ENCODE measurements at places on chromosomes 12 and 14.

DNA sequence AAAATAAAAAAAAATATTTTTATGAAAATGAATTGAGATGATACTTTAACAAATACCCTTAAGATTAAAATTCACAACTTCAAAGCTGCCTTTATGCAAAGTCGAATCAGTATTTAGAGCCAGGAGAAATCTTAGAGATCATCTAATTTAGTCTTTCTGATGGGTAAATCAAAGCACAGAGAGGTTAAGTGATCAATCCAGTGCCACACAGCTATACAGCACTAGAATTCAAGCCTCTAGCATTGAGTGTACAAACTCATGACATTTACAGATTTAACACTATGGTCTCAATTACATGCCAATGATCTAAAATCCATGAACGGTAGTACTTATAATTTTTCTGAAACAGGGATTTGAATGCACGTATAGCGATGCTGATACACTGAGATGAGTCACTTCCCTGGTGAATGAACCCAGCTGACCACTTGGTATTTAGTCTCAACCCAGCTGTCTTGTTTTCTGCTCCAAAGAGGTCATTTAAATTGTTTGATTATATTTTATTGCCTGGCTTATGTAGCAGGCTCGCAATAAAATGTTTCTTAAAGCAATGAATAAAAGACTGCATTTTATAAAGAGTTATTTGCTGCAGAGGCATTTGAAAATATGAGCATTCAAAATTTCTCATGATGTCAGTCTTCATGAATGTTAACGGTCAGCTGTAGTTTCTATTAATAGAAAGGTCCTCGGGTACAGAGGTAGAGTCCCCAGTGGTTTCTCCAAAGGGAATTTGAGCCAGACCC lies 152.4 kb upstream of the PRICKLE1 start:
- DNase-seq, result no peak

GRCh38 chr14:38481952-38482678 lies 226.2 kb upstream of the CLEC14A start:
- no peak for DNase-seq

DNA sequence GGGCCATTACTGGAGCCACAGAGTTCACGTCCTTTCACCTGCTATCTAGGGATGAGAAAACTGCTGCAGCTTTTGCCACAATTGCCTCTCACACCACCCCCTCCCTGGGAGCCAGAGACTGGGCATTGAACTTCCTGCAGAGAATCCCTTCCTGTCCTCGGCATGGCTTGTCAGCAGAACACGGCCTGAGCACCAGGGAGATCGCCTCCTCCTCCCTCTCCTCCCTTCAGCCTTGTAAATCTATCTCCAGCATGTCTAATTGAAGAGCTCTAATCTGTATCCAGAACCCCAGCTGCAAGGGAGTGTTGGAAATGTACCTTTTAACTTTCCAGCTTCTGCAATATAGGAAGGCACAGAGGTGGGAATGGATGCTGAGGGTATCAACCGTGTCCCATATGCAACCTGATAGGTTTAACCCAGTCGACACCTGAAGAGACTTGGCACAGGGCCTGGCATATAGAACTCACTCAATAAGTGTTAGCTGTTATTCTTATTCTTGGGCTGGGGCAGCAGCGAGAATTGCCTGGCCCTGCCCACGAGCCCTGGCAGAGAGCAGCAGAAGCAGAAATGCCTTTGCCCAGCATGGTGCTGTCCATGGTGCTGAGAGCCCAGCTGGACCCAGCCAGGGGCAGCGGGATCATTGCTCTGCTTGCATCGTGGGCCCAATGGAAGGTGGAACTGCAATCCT lies 26.8 kb downstream of the TMEM63C start:
- no peak for DNase-seq

- DNase-seq, result no peak
Observed at GRCh38 chr12:108273217-108273616, 65.9 kb downstream of the CMKLR1 start.

GRCh38 chr12:26808766-26809476 lies 24.1 kb downstream of the ITPR2 start:
- no peak for DNase-seq

DNA sequence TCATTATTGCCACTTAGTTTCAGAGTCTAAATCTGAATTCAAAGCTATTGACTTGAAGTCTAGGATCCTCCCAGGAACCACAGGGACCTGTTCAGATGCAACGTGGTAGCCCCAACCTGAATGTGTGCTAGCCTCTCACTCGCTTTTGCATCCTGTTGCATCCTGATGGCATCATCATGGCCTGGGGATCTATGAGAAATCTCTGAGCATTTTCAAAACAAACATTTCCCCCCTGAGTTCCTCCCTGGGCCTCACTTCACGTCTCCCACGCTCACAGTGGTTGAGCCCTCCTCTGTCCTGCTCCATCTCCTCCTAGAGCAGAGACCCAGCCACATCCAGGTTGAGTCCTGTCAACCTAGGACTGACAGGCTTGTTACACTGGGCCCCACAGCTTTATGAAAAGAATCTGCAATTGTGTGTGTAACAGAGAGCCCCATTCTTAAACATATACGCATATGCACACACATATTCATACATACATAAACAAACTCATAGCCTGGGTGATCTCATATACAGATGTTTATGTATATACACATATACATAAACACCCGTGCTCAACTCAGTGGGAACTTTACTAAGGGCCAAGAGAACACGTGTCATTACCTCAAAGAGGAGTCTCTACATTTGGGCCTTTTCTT lies 5.4 kb upstream of the KRT72 start:
- DNase-seq, result no peak

DNA sequence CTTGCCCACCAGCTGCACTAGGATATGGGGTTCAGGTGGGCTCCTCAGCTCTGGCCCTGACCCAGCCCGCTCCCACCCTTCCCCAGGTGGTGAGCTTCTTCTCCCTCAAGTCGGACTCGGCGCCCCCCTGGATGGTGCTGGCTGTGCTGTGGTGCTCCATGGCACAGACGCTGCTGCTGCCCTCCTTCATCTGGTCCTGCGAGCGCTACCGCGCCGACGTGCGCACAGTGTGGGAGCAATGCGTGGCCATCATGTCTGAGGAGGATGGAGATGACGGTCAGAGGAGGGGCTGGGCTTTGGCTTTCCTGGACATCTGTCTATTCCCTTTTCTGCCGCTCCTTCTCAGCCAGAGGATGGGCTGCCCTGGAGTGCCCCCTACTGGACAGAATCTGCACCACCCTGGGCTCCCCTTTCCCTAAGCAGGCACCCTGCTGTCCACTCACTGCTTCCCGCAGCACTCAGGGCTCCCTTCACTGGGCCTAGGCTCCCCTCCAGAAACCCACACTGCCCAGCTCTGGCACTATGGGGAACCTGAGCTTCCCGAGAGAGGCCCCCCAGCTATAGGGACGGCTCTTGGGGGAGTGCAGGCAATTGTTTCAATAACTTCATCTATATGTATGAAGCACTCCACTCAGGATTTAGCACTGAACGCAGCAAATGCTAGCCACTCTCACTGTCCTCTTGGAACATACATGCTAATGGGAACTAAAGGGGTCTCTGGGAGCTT lies 2.6 kb upstream of the P3H3 start:
- peak; percentile 81 for DNase-seq

GRCh38 chr12:109626378-109627115 lies 53.0 kb downstream of the MVK start:
- no peak for DNase-seq

DNA sequence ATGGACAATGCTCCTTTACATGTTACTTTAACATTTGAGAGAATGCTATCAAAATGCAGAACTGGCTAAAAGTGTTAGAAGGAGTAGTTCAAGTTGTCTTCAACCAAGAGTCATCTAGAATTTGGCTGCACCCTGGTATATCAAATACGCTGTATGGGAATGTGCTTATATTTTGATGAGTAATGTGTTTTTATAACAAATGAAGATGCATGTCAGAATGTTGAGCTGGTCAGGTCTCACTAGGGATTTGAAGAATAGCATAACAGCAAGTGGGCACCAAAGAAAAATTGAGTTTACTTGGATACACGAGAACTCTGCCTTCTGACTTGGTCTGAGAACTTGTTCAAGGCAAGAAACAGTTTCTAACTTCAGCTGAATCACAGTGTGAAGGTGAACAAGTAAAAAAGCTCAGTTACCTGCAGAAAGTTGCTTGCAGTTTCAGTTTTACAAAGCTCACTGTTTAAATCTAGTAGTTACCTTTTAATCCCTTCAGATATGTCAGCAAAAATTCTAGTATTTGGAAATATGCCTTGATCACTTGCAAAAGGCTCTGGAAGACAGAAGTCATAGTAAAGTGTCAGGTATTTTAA lies 82.3 kb downstream of the PDE3A start:
- no peak for DNase-seq

DNA sequence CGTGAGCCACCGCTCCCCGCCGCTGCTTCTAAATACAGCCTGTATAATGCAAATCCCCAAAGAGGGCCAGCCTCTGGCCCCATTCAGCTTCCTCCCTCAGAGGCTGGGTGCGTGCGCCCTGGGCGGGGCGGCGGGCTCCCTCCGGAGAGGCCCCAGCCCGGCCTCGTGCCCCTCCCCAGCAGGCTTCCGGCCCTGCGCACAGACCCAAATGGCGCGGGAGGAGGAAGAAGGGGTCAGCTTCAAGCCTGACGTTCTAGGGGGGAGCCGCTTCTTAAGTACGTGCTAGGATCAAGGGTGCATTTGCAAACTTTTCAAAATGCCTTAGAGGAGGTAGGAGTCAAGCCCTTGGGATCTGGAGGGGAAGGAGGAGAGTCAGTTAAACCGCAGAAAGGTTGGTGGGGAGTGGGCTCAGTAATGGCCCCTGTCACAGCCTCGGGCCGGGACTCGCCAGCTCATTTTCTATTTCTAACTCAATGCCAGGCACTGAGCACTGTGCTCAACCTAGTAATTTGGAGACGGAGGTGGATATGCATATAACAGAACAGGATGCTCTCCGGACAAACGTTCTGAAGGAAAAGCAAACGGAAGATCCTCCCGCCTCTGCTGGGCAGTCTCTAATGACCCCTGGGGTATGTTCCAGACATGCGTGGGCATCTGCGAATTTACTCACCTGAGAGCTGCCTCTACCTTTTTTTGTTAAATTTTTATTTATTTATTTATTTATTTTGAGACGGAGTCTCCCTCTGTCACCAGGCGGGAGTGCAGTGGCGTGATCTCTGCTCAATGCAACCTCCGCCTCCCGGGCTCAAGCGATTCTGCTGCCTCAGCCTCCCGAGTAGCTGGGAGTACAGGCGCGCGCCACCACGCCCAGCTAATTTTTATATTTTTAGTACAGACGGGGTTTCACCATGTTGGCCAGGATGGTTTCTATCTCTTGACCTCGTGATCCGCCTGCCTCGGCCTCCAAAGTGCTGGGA lies 32.3 kb downstream of the NINJ2 start:
- DNase-seq, result peak; percentile 52

DNA sequence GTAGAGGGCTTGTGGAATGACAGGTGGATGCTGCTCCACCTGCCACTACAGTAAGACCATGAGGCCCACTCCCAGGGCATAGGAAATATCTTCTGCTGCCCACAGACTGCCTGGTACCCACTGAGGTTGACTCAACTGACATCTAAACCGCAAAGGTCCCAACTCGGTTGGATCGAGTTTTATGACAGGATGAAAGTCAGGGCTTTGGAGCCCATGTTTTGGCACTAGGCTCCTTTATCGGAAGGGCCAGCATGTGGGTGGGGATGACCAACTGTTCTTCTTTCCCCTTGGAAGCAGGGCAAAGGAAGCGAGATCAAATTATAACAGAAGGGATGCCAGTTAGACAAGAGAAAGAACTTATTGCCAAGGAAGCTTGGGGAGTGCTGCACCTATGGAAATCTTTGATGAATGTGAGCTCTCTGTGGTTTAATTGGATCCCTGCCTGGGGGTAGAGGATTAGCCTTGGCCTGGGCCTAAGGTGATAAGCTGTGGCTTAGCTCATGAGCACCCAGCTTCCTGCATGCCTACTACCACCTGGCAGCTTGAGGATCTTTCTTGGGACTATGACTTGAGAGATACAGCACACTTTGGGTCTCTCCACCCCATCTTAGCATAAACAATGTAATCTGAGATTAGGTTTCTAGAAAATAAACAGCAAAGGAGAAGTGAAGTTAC lies 121.8 kb downstream of the KCNA5 start:
- DNase-seq, result no peak

- DNase-seq, result no peak
Observed at GRCh38 chr12:127774828-127775227, 492.1 kb upstream of the TMEM132C start.

GRCh38 chr12:117060929-117061305 lies 38.3 kb downstream of the TESC start:
- DNase-seq, result no peak

DNA sequence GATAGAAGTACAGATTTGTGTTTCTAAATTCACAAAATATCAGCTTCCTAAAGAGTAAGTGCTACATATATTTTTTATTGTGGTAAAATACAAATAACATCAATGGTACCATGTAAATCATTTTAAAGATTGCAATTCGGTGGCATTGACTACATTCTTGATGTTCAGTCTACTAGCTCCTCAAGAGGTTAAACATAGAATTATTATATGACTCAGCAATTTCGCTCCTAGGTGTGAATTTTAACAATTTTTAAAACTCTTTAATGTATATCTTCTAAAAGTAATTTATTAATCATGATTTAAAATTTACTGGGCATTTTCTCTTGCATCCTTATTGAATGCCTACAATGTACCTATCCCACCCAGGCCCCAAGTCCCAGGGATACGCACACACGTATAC lies 29.8 kb upstream of the OAS1 start:
- DNase-seq, result no peak

DNA sequence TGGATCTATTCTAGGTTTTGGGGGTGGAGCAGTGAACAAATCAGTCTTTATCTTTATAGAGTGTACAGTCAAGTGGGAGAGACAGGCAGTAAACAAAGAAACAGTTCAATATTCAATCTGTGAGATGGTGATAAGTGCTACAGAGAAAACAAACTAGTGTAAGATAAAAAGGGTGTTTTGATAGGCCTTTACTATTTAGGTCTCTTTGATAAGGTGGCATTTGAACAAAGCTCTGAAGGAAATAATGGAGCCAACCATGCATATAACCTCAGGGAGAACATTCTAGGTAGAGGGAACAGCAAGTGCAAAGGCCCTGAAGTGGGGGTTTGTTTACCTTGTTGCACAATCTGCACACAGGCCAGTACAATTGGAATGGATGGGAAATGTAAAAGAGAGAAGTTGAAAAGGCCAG lies 47.3 kb downstream of the PTPN11 start:
- no peak for DNase-seq
